ENCODE measurements at places on chromosomes 7 and 10.

DNA sequence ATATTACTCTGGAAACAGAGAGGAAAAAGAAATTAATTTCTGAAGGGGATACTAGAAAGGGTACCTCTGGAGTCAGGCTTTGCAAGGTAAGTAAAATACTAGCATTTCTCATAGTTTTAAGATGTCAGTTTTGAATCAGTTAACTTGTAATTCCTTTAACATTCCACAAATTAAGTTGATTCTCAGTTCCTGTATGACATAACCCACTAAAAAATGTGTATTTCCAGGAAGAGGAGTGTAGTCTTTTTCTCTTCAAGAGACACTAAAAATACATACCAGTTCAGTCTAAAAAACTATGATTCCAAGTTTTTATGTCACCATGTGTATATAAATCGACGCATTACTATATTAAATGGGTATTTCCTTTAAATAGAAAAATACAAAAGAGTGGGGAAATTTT, 113.2 kb downstream of the CDK6 start:
- DNase-seq, result no peak

GRCh38 chr10:71268247-71268691, 50.8 kb upstream of the SLC29A3 start:
- no peak for DNase-seq

DNA sequence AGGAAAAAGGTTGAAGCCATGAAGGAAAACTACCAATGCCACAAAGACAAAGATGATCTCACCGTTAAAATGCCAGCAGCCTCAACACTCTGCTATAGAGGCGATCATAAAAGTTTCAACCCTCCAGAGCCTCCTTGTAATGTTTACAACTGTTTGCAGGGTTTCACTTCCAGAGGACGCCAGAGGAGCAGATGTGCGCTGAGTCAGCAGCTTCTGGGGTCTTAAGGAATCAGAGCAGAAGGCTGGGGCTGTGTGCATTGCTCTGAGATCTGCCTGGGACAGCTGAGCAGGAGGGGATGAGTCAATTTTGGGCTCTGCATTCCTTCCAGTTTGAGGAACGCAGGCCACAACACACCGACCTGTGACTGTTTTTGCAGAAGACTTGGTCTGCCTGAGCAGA, 98.3 kb downstream of the TMEM130 start:
- no peak for DNase-seq

- DNase-seq, result no peak
Measured at GRCh38 chr7:131493081-131493480, 63.3 kb downstream of the PODXL start.

DNA sequence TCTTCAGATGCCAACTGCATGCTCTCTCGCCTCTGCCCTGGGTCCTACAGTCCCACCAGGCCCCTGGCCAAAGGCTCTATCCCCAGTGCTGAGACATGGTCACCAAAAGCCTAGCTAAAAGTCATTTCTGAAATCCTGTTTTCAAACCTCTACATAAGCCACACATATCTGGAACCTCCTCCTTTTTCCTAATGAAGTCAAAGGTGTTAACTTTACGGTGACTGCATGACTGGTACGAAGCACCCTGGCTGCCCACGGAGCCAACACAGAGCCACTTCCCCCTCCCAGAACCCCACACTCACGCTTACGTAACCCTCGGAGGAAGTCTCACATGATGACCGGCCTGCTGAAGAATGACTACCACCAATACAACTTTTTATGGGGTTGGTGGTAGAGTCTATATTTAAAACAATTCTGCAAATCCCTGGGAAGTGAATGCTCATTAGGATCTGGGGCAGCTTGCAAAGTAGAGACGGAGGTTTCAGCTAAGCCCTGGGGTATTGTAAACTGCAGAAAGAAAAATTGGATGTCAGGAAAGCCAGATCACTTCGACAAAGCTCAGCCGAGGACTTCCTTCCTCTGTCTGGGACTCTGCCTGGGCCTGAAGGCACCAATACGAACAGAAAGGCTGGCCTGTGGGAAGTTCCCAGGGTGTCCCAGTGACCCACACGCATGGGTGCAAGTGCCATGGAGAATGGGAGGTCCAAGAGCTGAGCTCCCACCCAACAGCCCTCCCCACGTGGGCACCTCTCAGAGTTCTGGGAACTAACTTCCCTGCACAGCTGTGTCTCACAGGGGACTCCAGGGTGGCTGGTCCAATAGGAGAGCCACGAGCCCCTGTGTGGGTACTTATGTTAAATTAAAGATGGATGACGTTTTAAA, 50.7 kb downstream of the PDGFA start:
- DNase-seq, result no peak

DNA sequence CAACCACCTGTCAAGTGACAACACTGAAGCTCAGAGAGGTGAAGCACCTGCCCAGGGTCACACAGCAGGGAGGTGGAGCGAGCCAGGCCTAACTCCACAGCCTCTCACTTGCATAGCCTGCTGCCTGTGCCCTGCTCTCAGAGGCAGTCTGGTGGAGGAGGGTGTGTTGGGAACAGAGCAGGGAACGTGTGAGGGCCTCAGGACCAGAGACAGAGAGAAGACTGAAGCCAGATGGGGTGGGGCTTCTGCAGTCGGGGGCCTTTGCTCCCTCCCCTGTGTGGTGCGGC, 114.0 kb downstream of the PTPN20 start:
- DNase-seq, result no peak

DNA sequence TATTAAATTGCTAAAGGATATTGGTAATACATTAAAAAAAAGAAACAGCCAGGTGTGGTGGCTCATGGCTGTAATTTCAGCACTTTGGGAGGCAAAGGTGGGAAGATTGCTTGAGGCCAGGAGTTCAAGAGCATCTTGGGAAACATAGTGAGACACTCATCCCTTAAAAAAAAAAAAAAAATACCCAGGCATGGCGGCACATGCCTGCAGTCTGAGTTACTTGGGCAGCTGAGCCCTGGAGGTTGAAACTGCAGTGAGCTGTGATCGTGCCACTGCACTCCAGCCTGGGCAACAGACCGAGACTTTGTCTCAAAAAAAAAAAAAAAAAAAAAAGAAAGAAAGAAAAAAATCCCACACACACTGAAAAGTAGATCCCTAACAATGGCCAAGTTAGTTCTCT, 59.7 kb downstream of the MACC1 start:
- DNase-seq, result no peak

DNA sequence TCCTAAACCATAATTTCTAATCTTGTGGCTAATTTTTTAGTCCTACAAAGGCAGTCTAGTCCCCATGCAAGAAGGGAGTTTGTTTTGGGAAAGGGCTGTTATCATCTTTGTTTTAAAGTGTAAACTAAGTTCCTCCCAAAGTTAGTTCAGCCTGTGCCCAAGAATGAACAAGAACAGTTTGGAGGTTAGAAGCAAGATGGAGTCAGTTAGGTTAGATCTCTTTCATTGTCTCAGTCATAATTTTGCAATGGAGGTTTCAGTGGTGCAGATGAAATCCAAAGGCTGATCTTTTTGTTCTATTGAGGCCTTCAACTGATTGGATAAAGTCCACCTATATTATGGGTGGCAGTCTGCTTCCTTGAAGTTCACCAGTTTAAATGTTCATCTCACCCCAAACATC, 68.1 kb downstream of the LRGUK start:
- DNase-seq, result no peak

- no peak for DNase-seq
Measured at GRCh38 chr7:92622030-92622429, 31.8 kb upstream of the FAM133B start.

DNA sequence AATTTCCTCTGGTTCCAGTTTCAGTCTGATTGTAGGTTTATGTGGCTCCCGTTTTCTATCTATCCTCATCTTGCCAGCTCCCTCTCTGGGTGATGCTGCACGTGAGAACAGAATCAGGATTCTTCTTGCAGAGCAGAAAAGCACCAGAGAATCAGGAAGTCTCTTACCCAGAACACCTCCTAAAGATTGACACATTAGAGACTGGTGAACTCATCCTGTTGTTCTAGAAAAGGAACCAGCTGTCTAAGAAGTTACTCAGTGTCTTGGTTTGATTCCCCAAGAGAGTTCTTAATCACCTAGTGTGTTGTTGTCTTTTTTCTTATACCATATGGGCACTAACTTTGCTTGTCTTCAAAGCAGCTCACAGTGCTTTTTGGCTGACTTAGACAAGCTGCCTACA, 152.4 kb downstream of the DGKI start:
- DNase-seq, result no peak

GRCh38 chr7:92783260-92784201, 52.8 kb downstream of the CDK6 start:
- no peak for DNase-seq

DNA sequence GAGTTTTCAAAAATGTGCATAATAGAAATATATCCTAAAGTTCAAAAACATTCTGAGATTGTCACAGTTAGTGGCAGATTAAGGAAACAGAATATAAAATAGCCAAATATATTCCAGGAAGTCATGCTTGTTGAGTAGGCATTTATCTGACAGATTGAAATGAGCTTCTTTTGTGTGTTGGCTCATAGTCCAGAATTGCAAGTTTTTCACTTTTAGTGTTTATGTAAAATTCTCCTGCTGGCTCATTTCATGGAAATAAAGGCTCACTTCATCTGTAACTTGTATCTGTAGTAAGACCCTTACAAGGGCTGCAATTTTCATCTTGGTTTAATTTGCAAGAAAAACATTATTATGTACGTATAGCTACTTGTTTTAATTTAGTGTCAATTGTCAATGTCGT, 93.5 kb downstream of the MCU start:
- no peak for DNase-seq

DNA sequence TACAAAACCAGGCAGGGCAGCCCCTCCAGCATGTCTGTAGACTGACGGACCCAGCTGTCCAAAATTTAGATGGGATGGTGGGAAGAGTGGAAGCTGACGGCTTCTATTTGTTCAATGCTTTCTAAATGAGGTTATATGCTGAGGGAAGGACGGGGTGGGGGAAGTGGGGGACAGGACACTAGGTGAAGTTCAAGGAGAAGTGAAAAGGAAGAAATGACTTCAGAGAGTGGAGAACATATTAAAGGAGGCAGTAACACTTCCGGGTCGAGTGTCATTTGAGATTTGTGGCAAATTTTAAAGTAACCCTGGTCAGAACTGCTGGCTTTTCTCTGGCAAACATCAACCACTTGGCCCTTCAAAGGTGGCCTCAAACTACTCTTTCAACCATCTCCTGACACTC, 9.4 kb downstream of the PIP4K2A start:
- no peak for DNase-seq

DNA sequence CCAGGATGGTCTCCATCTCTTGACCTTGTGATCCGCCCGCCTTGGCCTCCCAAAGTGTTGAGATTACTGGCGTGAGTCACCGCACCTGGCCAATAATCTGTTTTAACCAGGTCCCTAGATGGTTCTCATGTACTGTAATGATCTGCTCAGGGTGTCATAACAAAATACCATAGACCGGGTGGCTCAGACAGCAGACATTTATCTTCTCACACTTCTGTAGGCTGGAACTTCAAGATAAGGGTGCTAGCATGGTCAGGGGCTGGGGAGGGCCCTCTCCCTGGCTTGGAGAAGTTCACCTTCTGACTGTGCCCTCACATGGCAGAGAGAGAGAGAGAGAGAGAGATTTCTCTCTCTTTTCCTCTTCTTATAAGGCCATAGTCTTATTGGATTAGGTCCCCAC, 279.4 kb upstream of the LYZL1 start:
- no peak for DNase-seq

DNA sequence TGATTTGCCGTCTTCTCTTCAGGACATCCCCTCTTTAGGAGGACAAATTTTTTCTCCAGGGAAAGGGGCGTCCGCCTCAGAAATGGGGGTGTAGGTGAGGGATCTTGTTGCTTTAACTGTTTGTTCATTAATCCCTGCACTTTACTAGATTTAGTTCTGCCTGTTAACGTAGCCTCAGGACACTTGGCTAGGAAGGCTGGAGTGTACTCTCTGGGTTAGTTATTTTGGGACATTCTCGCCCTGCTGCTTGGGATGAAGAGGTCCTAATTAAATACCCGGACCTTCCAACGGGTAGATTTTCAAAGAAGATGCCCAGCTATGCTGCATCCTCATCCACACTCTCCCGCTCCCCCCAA, 552 bp upstream of the ZNF365 start:
- DNase-seq, result no peak

GRCh38 chr7:121262221-121262620, 66.6 kb upstream of the WNT16 start:
- DNase-seq, result no peak

- DNase-seq, result no peak
Measured at GRCh38 chr7:107680478-107680877, 19.9 kb downstream of the SLC26A4 start.

Measured in cortex of kidney (tissue), 1 donor.